ENCODE measurements at places on chromosomes 16 and 17. TPM values are rescaled to one million over a fixed set of nuclear protein-coding genes. Genes with fewer than 3 reads are reported as not detected.

Gene SAMD14
- 1.1 TPM for total RNA-seq

Gene SULT1A1
- 5.7 TPM for total RNA-seq

Gene RAB37
- 169 TPM for total RNA-seq

Gene BCKDK
- total RNA-seq: 9.9 TPM

Gene NOG
- total RNA-seq: 0.77 TPM

Gene TIMP2
- total RNA-seq: 7.1 TPM

Gene CALB2
- total RNA-seq: not detected

Gene SRCIN1
- total RNA-seq: 0.28 TPM

Gene TSNAXIP1
- total RNA-seq: 0.15 TPM

Gene ATF7IP2
- 43.8 TPM for total RNA-seq

Measured in natural killer cell (primary cell).